A673 (cell line): ENCODE measurements at places on chromosomes 7 and 10. TPM values are rescaled to one million over a fixed set of nuclear protein-coding genes. Genes with fewer than 3 reads are reported as not detected.

Gene CDK5
- total RNA-seq = 21.1 and 25.7 TPM in 2 replicates

Gene ESYT2
- 33.3 and 37.5 TPM in 2 replicates for total RNA-seq

Gene EGR2
- 14.5 and 18.3 TPM in 2 replicates for total RNA-seq

Gene TACC2
- total RNA-seq = 0.55 and 0.62 TPM in 2 replicates

Gene NKX1-2
- total RNA-seq = not detected in 2 replicates

Gene AMPH
- total RNA-seq = 1.6 and 2.1 TPM in 2 replicates

Gene MRPL43
- 80.4 and 88.8 TPM in 2 replicates for total RNA-seq

Gene FAM25C
- total RNA-seq = not detected in 2 replicates

Gene UFSP1
- 4.7 and 5.0 TPM in 2 replicates for total RNA-seq

Gene PKD2L1
- not detected in 2 replicates for total RNA-seq

DNA sequence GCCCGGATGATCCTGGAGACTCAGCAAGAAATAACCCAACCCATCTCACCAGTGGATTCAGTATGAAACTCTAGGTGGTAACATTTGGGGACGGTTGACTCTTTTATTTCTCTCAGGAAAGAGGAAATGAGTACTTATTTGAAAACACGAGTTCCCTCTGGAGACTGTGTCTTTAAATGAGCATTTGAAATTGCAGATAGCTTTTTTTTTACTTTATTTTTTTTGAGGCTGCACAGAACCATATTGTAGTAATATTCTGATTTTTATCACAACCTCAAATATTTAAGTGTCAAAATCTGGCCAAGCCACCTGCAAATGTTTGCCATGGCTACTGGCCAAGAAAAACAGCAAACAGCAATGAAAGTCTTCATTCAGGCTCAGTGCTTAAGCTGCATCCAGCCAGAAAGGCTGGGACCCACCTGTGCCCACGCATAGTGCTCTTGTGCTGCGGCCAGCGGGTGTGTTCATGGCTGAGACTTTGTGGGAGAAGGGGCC, 160.8 kb downstream of the CREB5 start:
- DNase-seq = no peak

- DNase-seq = no peak
These were observed 2.0 kb upstream of the TBXAS1 start for GRCh38 chr7:139827042-139827441.

DNA sequence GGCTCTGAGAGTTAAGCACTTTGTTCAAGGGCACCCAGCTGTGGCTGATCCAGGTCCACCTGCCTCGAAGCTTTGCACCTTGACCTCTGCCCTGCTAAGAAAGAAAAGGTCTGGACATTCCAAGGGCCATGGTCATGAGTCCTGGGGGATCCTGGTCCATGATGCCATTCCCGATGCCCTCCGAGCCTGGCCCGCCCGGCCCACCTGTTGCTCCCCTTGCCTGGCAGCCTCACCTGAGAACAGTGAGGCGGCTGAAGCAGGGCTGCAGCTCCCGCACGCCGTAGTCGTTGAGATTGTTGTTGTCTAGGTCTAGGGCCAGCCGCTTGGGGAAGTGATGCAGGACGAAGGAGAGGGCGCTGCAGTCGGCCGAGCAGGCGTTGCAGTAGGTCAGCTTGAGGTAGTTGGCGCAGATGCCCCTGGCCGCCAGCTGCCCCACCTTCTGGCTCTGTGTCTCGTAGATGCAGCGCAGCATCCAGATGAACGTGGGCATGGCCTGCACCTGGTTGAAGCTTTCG, 27.5 kb downstream of the NOD1 start:
- DNase-seq = no peak

- peak; percentile 57 for DNase-seq
These were observed 8.1 kb downstream of the PRKRIP1 start for GRCh38 chr7:102404005-102404861.

DNA sequence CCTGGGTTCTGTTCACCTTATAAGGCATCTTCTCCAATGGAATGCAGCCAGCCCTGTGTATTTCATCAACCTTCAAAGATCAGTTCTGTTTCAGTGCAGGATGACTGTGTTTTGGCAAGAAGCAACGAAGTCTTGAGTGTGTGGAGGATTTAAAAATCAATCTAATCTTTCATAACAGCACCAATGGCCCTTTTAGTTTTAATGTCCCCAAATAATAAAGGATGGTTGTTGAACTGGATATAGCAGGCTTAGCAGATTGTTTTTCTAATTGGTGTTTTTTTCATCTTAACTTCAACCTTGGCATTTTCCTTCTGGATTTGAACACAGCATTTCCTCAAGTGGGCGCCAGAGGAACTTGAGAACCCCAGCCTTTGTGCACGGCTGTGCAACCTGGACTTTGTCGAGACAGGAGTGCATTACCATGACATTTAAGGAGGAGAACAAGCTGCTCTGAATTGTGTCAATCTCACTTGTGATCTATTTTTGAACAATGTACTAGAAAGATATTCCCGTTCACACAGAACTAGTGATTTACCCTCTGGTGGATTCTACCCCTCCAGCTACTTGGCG, 313.3 kb upstream of the AKR1E2 start:
- peak; percentile 73 for DNase-seq

GRCh38 chr10:74032900-74033655, 35.2 kb downstream of the VCL start:
- no peak for DNase-seq

GRCh38 chr7:41910940-41911600, 208.2 kb upstream of the INHBA start:
- DNase-seq = no peak

DNA sequence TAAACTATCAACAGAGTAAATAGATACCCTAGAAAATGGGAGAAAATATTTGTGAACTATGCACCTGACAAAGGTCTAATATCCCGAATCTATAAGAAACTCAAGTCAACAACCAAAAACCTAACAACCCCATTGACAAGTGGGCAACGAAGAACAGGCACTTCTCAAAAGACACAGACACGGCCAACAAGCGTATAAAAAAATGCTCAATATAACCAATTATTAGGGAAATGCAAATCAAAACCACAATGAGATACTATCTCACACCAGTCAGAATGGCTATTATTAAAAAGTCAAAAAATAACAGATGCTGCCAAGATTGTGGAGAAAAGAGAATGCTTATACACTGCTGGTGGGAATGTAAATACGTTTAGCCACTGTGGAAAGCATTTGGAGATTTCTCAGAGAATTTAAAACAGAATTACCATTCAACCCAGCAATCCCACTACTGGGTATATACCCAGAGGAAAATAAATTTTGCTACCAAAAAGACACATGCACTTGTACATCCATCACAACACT, 63.2 kb upstream of the CAV2 start:
- no peak for DNase-seq

GRCh38 chr10:30866896-30867295, 164.8 kb downstream of the ZNF438 start:
- no peak for DNase-seq

DNA sequence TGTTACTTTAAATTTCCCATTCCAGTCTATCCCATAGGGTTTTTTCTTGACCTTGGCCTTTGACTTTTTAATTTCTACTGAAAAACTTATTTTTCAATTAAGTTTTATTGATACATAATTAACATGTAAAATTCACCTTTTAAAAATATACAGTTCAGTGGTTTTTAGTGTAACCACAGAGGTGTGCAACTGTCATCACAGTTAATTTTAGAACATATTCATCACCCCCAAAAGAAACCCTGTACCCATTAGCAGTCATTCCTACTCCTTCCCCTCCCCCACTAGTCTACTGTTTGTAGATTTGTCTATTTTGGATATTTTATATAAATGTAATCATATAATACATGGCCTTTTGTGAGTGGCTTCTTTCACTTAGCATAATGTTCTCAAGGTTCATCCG, 96.5 kb upstream of the GJD4 start:
- no peak for DNase-seq

DNA sequence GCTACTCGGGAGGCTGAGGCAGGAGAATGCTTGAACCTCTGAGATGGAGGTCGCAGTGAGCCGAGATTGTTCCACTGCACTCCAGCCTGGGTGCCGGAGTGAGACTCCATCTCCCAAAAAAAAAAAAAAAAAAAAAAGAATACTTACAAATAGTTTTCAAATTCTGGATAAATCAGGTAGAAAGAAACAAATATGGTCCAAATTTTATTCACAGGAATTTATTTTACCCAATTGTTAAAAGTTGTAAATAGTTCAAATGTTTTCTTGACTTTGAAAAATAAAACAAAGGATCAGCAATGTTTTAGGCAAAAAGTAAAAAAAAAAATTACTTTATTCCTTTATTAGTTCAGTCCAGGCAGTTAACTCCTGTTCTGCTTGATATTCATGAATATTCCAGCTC, 172.9 kb upstream of the NAMPT start:
- no peak for DNase-seq

- no peak for DNase-seq
These were observed 199.4 kb downstream of the ELMO1 start for GRCh38 chr7:37249240-37249639.

GRCh38 chr10:80272793-80273522, 16.5 kb downstream of the MAT1A start:
- DNase-seq = no peak

- DNase-seq = no peak
These were observed 2.6 kb upstream of the HOXA9 start for GRCh38 chr7:27167916-27168264.

- no peak for DNase-seq
These were observed 18.3 kb downstream of the CLEC2L start for GRCh38 chr7:139541600-139542307.

GRCh38 chr7:70700941-70701425, 431.0 kb upstream of the GALNT17 start:
- peak; percentile 53 for DNase-seq

- no peak for DNase-seq
These were observed 47.8 kb downstream of the FAM20C start for GRCh38 chr7:240146-240676.

DNA sequence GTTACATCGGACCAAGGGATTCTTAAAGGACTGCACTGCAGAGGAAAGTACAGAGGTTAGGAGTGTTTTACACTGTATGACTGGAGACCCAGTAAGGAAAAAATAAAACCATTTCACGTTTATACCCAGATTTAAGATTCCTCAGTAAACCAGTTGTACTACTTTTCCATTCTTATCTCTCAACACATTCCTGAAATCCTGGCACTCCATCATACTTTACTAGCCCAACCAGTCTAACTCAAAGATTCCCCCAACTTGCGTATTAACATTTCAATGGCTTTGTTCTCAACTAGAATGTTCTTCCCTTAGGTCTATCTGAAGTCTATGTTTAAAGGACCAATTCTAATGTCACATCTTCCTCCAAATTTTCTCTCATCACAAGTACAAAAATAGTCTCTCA, 8.0 kb downstream of the CCDC186 start:
- DNase-seq = no peak

DNA sequence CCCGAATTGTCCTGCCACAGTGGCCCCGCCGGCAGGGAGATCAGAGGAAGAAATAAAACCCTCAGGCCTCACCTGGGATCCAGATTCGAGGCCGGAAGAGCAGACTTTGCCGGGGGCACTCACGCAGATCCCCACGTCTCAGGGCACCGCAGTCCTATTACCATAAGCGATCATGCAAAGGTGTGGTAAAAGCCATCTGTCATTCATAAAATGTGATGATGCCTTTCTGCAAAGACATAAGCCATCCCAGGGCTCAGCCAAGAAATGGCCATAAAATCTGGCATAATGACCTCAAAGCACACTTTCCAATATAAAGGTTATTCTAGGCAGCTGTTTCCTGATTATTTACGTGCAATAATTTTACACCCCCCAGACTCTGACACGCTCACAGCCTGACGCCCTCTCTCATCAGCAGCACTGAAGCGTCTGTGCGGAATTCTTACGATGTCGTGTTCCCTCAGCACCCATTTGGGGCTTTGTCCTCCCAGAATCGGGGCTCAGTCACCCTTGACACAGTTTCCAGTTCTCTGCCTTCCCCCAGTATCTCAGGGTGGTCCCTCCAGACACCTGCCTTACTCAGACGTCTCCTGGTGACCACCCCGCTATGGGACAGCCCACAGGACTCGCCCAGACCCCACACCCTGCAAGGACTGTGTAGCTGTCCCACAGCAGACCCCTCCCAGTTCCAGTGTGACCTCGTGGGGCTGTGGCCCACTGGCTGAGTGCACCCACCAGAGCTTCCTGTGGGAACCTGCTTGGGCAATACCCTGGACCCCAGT, 74.3 kb upstream of the FAM20C start:
- no peak for DNase-seq
